ENCODE measurements at places on chromosomes 3 and 15.

DNA sequence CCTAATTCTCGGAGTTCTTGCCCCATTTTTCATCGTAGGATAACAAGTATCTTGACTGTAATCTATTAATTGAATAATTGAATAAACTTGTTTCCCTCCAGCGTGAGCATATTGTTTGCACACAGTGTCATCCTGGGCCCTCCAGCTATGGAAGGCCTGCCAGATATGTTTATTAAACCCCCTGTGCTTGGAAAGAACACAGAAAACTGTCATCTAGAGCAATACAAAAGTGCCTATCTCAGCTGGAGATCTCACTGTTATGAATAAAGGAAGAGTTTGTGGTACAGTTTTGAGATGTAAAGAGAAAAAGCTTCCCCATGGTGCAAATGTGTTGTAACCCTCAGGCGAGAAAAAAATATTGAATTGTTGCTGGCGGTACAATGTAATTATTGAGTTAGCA lies 405.9 kb downstream of the SOX2 start:
- no peak for DNase-seq

DNA sequence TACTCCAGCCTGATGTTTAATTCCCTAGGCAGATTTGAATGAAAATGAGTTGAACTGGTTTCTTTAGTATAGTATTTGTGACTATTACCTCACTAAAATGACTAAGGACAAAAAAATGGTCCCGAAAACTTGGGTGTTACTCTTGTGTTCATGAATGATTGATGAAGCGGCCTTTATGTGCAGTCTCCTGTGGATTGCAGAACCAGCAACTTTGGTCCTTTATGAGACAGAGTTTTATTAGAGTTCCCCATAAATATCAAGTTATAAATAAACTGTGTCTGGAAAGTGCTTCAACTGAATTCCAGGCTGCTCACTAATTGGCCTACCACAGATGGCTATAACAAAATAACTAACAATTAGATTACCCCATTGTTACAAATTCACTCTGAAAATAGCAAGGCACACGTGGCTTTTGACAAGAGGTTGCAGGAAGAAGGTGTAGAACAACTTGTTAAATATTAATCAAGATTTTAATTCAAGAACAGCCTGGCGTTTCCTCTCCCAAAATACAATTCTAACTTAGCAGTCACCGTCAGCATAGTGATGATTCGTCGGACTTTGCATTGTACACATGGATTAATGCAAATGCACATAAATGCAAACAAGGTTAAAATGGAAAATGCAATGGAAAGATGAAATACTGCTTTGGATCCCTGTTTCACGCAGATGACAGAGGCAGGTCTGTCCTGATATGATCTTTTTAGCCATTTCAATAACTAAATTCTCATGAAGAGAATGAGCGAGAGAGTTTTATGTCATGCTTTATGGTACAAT lies 567.3 kb upstream of the ZNF717 start:
- no peak for DNase-seq

DNA sequence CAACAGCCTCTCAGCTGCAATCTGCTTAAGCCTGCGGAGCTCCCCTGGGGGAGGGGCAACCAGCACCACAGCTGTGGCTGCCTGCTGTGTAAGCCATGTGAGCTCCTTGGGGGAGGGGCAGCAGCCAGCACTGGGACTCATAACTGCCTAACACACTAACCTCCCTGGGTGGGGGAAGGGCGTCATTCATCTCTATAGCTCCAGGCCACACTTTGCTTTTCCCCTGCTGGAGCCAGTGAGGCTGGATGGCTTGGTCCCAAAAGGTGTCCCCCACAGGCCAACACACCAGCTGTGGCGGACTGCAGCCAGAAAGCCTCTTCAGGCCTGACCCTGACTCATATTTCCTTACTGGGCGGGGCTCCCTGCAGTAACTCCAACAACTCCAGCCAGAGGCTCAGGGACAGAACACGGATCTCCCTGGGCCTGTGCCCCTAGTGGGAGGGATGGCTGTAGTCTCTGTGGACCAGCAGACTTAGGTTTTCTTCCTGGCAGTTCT lies 129.8 kb downstream of the PPM1L start:
- DNase-seq: no peak

GRCh38 chr15:40192942-40193341 lies 32.1 kb downstream of the BUB1B start:
- no peak for DNase-seq
